ENCODE measurements at places on chromosomes 2 and 18.

DNA sequence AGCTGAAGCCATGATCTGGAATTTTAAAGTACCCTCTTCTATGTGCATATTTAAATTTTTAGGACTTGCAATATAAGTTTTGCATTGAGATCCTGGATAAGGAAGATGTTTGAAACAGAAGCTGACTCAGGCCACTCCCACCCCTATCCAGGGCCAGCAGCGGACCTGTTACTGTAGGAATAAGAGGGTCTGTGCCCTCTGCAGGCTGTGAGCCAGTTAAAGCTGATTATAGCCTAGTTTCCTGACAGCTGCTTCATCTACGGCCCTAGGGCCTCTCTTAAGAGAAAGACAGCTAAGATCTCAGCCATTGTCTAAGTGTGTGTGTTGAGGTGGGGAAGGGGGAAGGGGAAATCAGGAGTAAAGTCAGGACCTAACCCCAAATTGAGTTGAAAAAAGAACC, 234.0 kb downstream of the HAUS1 start:
- DNase-seq = no peak

DNA sequence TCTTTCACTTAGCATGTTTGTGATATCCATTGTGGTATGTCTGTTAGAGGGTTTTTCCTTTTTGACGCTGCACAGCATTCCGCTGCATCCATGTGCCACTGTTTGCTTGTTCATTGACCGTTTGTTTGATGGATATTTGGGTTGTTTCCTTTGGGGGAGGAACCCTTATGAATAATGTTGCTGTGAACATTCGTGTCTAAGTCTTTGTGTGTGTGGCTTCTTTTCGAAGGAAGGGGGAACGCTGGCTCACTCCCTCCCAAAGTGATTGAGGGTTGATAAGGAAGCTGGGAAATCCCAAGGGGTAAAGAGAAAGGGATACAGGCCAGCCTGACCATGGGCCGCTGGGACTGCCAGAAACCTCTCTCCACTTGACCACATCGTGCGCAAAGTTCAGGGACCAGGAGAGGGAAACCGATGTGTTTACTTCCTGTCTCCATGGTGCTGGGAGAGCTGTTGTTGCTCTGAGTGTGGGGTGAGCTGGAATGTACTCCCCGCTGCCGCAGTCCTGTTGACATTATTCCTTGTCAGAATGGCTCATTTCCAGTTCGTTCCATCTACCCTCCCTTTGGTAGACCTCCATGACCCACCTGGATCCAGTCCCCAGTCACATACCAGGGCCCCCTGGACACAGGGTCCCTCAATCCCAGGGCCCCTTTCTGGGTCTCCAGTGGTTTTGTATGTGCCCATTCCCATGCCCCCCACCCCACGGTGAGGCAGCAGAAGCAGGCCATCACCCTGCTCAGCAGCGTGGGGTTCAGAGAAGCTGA, 39.6 kb downstream of the HS1BP3 start:
- no peak for DNase-seq

GRCh38 chr18:10872304-10872703, 277.1 kb downstream of the PIEZO2 start:
- no peak for DNase-seq

- DNase-seq = no peak
Measured at GRCh38 chr18:1496096-1496495, 591.4 kb downstream of the ADCYAP1 start.

GRCh38 chr2:46769809-46770208, 145.8 kb downstream of the MCFD2 start:
- DNase-seq = no peak

GRCh38 chr2:11154016-11154922, 998 bp upstream of the SLC66A3 start:
- DNase-seq = no peak

DNA sequence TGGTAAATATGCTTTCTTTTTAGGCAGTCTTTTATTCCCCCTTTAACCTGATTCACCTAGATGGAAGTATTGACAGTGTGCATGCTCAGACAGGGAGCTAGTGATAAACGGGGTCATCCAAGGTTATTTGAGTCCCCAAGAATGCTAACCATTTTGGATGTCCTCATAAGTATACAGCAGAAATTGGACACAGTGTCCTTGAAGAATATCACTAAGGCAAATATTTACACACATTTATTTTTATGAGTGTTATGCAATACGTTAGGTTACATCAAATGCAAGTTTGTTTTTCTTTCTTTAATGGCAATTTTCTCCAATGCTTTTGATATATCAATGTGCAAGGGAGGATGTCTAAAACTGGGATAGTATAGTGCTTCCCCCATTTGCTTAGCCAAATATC, 23.6 kb downstream of the CNTNAP5 start:
- DNase-seq = no peak

DNA sequence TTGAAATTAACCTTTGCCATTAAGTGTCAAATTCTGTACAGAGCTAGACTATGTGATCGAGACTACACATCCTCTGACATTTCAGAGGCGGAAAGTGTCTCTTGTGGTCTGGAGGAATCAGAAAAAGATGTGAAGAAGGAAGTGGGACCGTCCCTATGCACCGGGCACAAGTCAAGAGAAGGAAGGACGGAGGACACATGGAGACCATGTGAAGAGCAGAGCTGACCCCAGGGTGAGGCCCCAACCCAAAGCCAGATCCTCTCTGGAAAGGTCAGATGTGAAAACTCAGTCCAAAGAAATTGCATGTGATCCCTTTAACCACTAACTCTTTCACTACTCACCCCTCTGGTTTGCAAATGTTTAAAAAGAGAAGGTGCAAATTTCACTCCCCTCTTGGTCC, 92.4 kb downstream of the PID1 start:
- no peak for DNase-seq

- no peak for DNase-seq
Measured at GRCh38 chr2:127706215-127706990, 5.1 kb downstream of the SFT2D3 start.
